Activated T-cell treated with anti-CD3 and anti-CD28 coated beads, Interleukin-2, amount 50 U/mL, for 1 hour (primary cell): ENCODE measurements at places on chromosomes 7 and 10.

GRCh38 chr10:71436268-71437125 lies 39.8 kb downstream of the CDH23 start:
- no peak for DNase-seq

GRCh38 chr7:72446131-72446530 lies 34.0 kb upstream of the CALN1 start:
- no peak for DNase-seq

- no peak for DNase-seq
These were observed 14.4 kb downstream of the MPLKIP start for GRCh38 chr7:40120020-40120419.

DNA sequence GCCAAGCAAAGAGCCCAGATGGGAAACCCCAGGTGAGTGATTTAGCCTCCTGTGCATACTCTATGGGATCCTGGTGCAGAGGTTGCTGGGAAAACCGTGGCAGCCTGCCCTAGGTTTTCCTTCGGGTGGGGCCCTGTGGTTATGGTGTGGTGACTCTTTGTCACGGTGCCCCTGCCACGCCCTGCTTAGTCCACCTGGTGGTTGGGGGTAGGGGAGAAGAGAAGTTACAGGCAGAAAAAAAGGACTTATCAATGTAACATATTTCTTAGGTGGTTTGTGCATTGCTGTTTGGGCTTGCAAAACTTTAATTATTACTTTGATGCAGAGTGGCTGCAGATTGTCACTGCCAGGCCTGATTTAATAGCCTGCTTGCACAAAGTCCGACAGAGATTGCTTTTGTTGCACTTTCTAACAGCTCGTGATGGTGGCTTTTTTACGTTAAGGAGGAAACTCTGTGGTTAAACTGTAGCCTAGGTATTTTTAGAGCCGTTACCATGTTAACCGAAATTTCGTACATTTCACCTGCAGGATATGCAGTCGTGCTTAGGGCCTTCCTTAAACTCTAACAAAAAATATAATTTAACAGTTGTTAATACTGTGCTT lies 197.4 kb downstream of the RNLS start:
- peak; percentile 58 for DNase-seq

GRCh38 chr7:115178835-115179234 lies 256.9 kb downstream of the MDFIC start:
- DNase-seq, result no peak

DNA sequence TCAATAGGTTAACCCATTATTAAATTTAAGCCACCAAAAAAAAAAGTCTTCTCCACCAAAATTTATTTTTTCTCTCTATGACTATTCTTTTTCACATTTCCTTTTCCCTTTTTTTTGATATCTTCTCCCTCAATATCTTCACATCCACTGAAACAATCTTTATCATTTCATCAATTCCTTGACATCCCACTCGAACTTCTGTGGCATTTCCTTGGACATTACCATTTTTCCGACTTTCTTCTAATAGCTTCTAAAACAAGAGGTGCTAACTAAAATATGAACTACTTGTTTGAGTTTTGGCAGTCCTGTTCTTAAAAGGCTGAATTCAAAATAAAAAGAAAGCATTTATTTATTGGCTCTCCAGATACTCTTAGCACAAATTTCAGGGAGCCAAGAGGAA lies 684 bp upstream of the CTNNA3 start:
- no peak for DNase-seq

- no peak for DNase-seq
These were observed 30.4 kb downstream of the RUNDC3B start for GRCh38 chr7:87658553-87658952.

DNA sequence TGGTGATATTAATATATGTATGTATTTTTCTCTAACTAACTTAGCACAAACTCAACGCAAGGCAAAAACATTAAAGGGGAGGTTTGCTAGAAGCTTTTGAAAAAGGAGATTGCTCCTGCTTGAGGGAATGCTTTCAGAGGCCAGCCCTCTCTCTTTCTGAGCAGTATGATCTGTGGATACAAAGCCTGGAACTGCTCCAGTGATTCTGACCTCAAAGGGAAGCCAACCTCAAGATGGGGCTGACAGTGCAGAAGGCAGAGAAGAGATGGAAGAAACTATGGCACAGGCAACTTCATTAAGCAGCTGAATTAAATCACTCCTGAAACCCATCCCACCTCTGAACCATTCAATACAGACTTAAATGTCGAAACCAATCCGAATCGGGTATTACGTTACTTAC lies 102.4 kb downstream of the USP6NL start:
- no peak for DNase-seq

DNA sequence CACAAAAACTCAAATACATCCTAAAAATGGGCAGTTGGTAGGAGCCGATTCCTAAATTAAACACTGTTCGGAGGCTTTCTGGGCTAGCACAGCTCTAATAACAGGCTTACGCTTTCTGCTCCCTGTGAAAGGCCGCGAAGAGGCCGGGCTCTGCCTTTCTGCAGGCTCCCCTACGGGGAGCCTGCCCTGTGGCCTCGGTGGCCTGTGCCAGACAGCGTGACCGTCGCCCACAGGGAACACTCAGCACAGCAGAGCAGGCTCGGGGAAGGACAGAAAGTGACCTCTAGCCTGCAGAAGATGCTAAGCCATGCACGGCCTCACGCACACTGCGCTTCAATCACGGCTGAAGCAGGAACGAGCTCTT lies 64.2 kb downstream of the DIP2C start:
- DNase-seq, result no peak

GRCh38 chr10:44929356-44930255 lies 18.5 kb downstream of the TMEM72 start:
- DNase-seq, result no peak

GRCh38 chr7:136869991-136870865 lies 1.8 kb downstream of the CHRM2 start:
- DNase-seq, result no peak

GRCh38 chr7:155721056-155721455 lies 76.6 kb downstream of the RBM33 start:
- no peak for DNase-seq

DNA sequence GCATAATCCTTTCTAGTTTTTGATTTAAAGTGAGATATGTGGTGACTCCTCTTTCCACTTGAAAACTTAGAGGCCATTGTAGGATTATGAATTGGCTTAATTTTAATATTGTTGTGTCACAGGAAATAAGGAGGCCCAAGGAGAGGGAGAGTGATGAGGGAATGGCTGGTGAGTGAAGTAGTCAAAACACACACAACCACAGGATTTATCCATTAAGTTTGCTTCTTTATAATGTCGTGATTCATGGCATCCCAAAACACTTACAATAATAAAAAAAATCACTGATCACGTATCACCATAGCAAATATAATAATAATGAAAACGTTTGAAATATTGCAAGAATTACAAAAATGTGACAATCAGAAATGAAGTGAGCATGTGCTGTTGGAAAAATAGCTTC lies 1215.5 kb upstream of the LRRTM3 start:
- no peak for DNase-seq

DNA sequence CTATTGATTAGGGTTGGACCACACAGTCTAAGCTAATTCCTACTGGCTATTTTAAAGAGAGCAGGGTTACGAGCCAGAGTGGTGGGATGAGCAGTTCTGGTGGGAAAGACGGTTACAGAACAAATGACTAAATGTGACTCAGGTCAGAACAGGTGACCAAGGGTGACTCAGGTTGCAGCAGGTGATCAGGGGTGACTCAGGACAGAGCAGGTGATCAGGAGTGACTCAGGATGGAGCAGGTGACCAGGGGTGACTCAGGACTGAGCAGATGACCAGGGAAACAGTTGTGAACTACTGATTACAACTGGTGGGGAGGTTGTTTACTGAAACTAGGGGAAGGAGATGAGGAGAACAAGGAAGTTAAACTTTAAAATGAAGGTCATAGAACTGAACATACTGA lies 366.3 kb downstream of the ABCA13 start:
- DNase-seq, result no peak

DNA sequence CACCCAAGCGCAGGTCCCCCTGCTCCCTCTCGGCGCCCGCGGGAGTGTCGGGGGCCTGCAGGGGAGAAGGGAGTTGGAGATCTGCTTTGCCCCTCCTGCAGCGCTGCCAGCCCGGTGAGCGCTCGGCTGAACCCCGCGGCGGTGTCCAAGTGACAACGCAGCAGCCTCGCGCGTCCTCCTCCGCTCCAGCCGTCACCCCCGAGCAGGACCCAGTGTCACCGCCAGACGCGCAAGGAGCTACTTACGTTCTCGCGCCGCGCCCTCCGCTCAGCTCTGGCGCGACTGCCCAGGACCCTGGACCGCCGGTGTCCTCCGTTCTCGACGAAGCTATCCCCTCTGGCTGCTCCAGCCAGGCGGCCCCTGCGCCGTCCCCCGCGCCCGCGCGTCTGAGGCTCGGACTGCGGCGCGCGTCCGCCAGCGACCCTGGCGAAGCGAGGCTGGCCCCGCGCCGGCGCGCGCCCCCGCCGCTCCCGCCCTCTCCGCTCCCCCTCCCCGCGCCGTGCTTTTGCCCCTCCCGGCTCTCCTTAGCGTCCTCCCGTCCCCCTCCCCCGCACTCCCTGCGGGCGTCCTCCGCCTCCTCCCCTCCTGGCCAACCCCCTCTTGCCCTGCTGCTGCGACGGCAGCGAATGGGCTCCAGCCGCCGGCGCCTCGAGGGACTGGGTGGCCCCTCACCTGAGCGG lies at the start of gene NRCAM:
Gene NRCAM, minus strand, starts transcription at position 439 of the 680 bp plus-strand sequence. CDS start 216,372 bp downstream, outside the sequence.
- DNase-seq, result peak; percentile 44

- no peak for DNase-seq
These were observed 231.8 kb downstream of the BMPER start for GRCh38 chr7:34137176-34137575.

DNA sequence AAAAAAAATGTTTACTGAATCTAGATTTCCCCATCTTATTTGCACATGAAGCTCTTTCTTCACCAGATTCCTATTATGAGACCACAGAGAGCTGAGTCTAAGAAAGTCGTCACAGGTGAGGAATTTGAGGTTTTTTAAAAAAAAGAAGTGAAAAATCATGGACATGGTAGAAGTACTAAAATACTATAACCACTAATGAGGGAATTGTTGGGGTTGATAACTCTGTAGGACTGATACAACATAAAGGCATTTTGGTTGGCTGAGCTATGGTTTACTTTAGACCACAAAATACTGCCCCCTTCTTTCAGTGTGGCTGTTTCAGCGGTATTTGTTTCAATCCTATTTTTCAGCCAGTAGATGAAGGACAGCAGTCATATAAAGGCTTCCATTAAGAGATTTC lies 1111.3 kb downstream of the TYW1 start:
- DNase-seq, result no peak

DNA sequence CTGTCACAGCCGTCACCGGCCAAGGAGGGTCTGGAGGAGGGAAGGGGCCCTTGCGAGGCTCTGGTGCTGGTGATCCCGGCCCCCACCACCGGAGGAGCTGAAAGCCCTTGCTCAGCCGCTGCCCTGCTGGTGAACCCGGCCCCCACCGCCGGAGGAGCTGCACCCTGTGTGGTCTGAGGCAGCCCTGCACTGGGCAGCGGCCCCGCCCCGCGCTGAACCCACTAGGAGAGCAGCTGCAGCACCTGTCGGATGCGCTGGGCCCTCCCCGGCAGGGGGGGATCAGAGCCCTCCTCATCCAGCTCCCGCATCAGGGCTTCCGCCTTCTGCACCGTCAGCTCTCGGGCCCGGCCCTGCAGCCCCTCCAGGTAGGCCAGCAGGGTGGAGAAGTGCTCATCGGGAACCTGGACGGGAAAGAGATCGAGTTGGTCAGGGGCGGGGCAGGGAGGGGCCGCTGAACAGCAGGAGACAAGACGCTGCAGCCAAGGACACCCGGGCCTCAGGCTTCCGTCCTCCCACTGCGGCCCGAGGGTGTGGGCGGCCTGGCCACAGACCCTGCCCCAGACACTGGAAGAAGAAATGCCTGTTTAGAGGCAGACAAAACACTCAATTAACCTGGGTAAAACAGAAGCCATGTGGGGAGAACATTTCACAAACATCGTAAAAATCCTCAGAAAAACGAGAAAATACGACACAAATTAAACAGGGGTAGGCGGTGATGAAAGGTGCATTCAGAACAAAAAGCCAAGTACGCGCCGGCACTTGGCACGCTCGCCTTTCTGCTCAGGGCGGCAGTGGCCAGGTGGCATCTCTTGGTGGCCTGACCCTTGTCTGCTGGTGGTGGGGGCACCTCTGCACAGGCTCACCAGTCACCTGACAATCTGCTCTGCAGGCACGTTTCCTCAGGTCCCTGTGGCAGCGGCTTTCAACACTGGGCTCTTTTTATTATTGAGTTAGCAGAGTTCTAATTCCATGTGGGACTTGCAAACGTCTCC lies 14.7 kb downstream of the CYP2W1 start:
- no peak for DNase-seq

DNA sequence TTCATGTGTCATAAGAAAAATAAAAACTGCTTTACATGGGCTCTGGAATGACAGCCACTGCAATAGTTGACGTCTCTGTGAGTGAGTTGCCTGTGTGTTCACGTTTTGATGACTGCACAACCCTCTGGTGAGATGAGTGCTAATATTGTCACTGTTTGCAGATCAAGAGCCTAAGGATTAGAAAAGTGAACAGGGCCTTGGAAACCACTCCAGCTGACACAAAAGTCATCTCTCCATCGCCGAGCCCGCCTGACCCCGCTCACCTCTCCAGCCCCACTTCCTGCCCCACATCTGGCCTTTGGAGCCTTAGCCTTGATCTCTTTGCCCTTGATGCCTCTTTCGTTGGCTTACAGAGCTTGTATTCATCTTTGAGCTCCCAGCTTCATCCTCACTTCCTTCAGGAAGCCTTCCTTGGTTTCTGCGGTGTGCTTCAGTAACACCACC lies 351.7 kb downstream of the TCERG1L start:
- DNase-seq, result no peak

DNA sequence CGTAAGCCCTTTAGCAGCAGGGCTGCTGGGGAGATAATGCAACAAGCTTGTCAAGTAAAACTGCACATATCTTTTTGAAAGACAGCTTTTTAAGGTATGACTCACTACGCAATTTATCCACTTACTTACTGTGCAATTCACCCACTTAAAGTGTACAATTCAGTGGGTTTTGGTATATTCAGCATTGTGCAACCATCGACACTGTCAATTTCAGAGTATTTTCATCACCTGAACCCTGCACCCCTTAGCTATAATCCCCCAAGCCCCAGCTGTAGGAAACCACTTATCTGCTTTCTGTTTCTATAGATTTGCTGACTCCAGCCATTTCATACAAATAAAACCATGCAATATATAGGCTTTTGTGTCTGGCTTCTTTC lies 168.0 kb downstream of the PTPN20 start:
- DNase-seq, result no peak

DNA sequence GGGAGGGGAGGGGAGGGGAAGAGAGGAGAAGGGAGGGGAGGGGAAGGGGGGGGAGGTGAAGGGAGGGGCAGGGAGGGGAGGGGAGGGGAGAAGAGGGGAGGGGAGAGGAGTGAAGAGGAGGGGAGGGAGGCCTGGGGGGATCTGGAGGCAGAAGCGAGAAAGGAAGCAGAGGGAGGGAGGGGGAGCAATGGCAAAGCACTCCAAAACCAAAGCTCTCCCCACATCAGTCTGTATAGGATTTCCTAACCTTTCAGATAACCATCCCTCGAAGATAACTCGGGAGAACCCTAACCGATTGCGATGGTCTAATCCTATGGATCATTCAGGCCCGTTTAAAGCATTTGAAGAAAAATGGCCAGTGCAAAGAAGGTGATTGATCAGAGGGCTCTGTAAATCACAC lies 19.0 kb downstream of the EBF3 start:
- DNase-seq, result no peak
